HCT116 (cell line): ENCODE measurements at places on chromosomes 1 and 21. TPM values are rescaled to one million over a fixed set of nuclear protein-coding genes. Genes with fewer than 3 reads are reported as not detected.

The THEM5 gene
- total RNA-seq: not detected

The CCDC27 gene
- not detected for total RNA-seq

The PCSK9 gene
- 39.6 TPM for total RNA-seq

The ACTL8 gene
- total RNA-seq: 0.69 TPM

GRCh38 chr1:197808880-197809279 is 33.6 kb upstream of the DENND1B start:
- DNase-seq: no peak
- H3K4me3 ChIP-seq: no peak overlapping the region
- no peaks in the 10 kb centered on the region for H3K4me1 ChIP-seq
- H3K36me3 ChIP-seq: no peaks in the 10 kb centered on the region

GRCh38 chr1:201267481-201268229 is 15.7 kb upstream of the PKP1 start:
- peaks cover 11% of the 10 kb centered on the region; the same call in 1 of the 2 replicates for H3K27me3 ChIP-seq
- no peak overlapping the region for H3K27ac ChIP-seq
- no peaks in the 10 kb centered on the region for H3K4me1 ChIP-seq
- DNase-seq: no peak

DNA sequence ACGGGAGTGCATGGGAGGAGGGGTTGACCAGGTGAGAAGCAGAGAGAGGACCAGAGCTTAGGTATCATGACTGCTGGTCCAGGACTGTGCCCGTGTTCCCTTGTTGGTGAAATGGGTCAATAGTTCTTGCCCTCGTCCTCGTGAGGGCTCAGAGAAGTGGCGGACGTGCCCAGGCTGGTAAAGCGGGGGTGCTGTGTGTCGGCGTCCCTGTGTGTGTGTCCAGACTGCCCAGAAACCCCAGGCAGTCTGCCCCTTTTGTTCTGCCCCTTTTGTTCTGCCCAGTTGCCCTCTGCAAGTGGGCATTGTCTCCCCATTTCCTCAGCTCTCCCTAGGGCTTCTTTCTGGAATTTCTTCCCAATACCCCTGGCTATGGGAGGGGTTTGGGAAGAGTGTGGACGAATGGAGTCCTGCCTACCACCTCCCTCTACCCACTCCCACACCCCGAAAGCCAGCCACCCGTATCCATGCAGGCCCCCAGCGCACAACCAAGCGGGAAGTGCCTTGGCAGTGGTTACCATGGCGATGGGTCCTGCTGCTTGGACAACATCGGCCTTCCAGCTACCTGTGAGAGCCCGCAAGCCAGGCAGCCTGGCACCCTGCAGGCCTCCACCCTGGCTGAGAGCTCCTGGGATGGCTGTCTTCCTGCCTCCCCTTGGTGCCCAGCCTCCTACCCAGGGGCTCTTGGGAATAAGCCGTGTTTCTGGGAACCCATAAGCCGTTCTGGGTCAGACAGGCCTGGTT is 34.7 kb downstream of the ACOT11 start:
- H3K4me3 ChIP-seq: no peak overlapping the region
- no peaks in the 10 kb centered on the region for H3K36me3 ChIP-seq
- peaks cover 13% of the 10 kb centered on the region for H3K4me1 ChIP-seq
- H3K27ac ChIP-seq: no peak overlapping the region
- no peak for DNase-seq

DNA sequence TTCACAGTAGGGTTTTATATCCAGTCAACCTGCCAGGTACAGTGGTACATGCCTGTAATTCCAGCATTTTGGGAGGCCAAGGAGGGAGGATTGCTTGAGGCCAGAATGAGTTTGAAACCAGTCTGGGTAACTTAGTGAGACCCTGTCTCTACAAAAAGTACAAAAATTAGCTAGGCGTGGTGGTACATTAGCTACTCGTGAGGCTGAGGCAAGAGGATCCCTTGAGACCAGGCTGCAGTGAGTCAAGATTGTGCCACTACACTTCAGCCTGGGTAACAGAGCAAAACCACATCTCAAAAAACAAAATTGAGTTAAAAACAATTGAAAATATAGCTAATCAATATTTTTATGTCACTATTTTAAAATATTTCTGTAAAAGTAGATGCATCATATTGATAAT is 33.2 kb downstream of the DDI2 start:
- H3K27me3 ChIP-seq: no peaks in the 10 kb centered on the region
- DNase-seq: no peak
- H3K4me3 ChIP-seq: no peak overlapping the region

- DNase-seq: no peak
- no peaks in the 10 kb centered on the region for H3K27me3 ChIP-seq
- H3K4me3 ChIP-seq: no peak overlapping the region
- no peaks in the 10 kb centered on the region for H3K4me1 ChIP-seq
Measured at GRCh38 chr1:182368903-182369302, 22.7 kb downstream of the GLUL start.

DNA sequence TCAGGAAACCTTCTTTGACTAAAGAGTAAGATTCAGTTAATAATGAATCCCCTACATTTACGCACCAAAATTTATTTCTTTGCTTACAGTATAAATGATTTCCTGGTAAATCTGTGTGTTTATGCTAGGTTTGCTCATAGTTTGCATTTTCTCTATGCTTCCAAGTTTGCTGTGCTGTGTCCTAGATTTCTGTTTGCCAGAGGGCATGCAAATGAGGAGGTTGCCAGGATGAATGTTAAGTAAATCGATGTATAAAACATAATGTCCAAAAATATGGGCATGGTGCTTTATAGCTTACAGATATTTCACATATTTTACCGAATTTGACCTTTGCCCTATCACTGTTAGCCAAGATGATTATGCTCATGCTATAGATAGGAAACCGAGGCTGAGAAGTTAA is 63.8 kb downstream of the TBX19 start:
- H3K4me3 ChIP-seq: no peak overlapping the region
- DNase-seq: no peak
- no peak overlapping the region for H3K27ac ChIP-seq
- no peaks in the 10 kb centered on the region for H3K36me3 ChIP-seq
- H3K4me1 ChIP-seq: peaks cover 11% of the 10 kb centered on the region; the same call in 1 of the 2 replicates
- H3K27me3 ChIP-seq: no peaks in the 10 kb centered on the region

DNA sequence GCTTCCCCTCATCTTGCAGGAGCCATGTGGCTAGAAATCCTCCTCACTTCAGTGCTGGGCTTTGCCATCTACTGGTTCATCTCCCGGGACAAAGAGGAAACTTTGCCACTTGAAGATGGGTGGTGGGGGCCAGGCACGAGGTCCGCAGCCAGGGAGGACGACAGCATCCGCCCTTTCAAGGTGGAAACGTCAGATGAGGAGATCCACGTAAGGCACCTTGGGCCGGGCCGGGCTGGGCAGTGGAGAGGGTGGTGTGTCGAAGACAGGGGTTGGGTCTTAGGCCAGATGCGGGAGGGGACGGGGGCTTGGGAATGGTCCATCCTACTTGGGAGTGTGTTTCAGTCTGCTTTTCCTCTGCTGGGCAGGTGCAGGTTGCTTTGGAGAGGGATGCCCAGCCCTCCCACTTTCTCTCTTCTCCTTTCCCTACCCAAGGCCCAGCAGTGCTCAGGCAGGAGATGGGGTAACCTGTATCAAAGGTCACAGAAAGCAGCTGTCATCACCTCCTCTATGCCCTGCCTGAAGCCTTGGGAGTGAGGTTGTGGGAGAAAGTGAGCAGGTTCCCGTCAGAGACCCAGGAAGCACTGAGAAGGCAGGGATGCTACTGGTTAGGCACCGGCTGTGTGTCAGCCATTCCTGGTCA is 18.9 kb downstream of the EPHX1 start:
- DNase-seq: no peak
- H3K4me3 ChIP-seq: no peak overlapping the region
- H3K36me3 ChIP-seq: 0 out of 2 replicates have a peak, but pooled peaks cover 2% of the 10 kb centered on the region
- H3K27me3 ChIP-seq: no peaks in the 10 kb centered on the region
- no peaks in the 10 kb centered on the region for H3K4me1 ChIP-seq
- H3K27ac ChIP-seq: no peak overlapping the region

DNA sequence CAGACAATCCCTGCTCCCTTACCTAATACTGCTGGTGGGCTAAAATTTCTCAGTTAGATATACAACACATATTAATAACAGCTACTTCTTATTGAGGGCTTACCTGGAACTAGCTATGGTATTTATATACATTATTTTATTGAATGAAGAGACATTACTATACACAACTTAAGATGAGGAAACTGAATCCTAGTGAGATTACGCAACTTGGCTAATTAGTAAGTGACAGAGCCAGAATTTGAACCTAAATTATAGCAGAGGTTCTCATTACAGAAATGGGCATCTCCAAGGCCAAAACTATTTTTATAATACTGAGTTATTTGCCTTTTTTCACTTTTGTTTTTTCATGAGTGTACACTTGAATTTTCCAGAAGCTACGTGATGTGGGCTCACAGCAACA is 44.5 kb upstream of the SMYD2 start:
- DNase-seq: no peak
- no peak overlapping the region for H3K4me3 ChIP-seq
- no peaks in the 10 kb centered on the region for H3K4me1 ChIP-seq
- H3K27me3 ChIP-seq: no peaks in the 10 kb centered on the region

- H3K4me3 ChIP-seq: no peak overlapping the region
- DNase-seq: no peak
- no peaks in the 10 kb centered on the region for H3K27me3 ChIP-seq
- no peaks in the 10 kb centered on the region for H3K4me1 ChIP-seq
Measured at GRCh38 chr1:91537281-91537986, 36.8 kb downstream of the CDC7 start.

DNA sequence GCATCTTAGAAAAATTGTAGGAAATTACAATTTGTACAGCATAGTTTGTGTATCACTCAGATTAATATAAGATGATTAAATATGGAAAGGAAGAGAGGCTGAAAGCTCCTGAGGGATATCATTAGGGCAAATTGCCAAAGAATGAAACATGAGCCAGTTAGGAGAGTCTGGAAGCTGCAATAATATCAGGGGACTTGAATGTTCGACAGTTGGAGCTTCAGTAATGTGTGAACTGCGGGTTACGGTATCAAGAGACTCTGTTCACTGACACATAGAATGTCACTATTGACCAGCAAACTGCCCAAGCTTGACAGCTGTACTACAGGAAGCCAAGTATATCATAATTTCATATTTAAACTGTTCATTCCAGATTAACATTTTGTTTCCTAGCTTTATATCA is 157.2 kb downstream of the DENND1B start:
- H3K4me3 ChIP-seq: no peak overlapping the region
- H3K27me3 ChIP-seq: no peaks in the 10 kb centered on the region
- no peak for DNase-seq
- H3K36me3 ChIP-seq: no peaks in the 10 kb centered on the region

DNA sequence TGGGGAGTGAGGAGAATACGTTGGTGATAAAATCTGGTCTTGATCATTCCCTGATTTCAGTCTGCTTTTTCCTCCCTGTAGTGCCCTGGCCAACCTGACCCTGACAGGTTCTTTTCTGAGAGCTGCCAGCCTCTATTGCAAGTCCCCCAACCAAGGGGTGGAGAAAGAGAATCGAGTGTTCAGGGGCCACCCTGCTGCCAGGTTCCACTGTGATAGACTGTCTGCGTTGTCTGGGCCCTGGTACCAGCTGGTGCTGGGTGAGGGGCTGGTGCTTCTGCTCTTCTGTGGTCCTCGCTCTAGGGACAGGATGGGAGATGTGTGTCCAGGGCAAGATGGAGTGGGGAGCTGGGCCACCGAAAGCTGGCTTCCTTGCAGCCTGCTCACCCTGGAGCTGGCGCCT is 214.6 kb downstream of the CAMTA1 start:
- H3K36me3 ChIP-seq: no peaks in the 10 kb centered on the region
- no peak overlapping the region for H3K4me3 ChIP-seq
- no peak overlapping the region for H3K27ac ChIP-seq
- H3K4me1 ChIP-seq: peaks cover 7% of the 10 kb centered on the region
- no peak for DNase-seq

DNA sequence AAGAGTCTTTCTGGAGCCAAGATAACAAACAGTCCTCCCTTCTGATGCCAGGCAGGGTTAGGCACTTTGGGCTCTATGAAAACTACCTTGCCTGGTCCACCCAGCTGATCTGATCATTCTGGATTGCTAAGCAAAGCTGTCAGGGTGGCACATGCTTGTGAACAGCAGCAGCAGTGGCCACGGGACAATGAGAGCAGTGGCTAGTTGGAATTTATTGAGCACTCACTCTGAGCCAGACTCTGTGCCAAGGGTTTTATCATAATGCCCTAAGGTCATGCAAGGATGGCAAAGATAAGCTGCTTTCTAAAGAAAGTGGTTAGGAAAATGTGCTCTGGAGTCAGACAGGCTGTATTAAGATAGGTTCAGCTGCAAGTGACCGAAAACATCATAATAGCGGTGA is 390.4 kb upstream of the VAMP3 start:
- H3K4me3 ChIP-seq: no peak overlapping the region
- H3K27ac ChIP-seq: no peak overlapping the region
- H3K36me3 ChIP-seq: no peaks in the 10 kb centered on the region

GRCh38 chr1:1782399-1783221 is 4.3 kb upstream of the NADK start:
- no peak for DNase-seq
- peak overlapping the region; percentile 30; the same call in 1 of the 2 replicates for H3K27ac ChIP-seq
- peaks cover 26% of the 10 kb centered on the region for H3K36me3 ChIP-seq
- H3K4me1 ChIP-seq: peaks cover 33% of the 10 kb centered on the region

GRCh38 chr1:205448540-205449253 is 7.1 kb downstream of the BLACAT1 start:
- 0 out of 2 replicates have a peak, but pooled peaks cover 3% of the 10 kb centered on the region for H3K27me3 ChIP-seq
- H3K27ac ChIP-seq: peak overlapping the region; percentile 95
- H3K4me3 ChIP-seq: peak overlapping the region; percentile 82
- no peak for DNase-seq
